ENCODE measurements at places on chromosomes 7 and 10.

DNA sequence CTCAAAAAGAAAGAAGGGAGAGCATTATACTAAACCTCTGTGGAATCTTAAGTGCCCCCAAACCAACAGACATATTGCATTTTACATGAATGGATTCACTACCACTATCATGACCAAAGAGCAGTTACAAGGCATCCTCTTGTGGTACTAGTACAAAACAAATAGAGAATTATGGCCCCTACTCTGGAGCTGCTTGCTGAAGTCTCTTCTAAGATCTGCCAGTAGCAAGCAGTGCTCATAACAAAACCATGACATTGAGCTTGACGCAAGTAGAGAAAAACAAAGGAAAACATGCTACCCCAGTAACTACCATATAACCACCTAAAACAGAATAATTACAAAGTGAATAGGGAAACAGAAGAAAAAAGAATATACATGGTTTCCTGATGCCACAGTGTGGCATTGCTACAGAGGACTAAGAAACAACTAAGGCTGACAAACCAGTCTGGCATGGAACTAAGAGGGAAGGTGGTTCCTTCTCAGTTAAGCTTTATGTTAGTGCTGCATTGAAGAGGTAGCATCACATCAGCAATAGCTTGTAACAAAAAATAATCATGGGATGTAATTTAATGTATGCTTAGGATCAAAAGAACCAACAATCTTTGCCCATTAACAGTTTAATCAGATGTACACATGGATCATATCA lies 150.2 kb upstream of the AGR3 start:
- DNase-seq: no peak

GRCh38 chr7:128309124-128309523 lies 34.6 kb downstream of the RBM28 start:
- DNase-seq: no peak

DNA sequence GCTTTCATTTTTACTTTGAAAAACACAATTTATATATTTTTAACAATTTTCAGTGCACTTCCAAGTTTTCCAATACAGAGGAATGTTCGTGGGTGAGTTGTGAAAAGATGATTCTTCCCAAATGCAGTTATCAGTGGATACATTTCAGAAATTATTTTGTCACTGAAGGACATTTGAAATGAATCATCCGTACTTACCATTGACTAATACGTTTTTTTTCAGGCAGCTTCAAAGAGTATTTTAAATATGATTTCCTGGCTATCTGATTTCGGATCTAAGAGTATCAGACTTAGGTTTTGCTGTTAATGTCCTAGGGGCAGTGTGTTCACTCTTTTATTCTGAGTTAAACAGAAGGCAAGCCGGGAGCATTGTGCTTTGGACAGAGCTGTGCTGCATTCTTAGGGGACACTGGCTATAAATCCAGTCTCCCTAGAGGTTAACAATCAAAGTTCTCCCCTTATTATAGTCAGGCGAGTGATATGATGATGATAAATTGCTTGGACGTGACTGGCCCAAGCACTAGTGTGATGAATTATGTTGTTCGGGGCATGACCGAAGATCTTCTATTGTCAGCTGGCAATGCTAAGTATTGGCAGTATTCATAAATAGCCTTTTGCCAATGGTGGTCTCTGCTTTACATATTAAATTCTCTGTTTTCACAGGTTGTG lies 4.5 kb downstream of the PTER start:
- DNase-seq: no peak

- DNase-seq: no peak
These were observed 51.2 kb upstream of the PRKG1 start for GRCh38 chr10:51022933-51023585.

DNA sequence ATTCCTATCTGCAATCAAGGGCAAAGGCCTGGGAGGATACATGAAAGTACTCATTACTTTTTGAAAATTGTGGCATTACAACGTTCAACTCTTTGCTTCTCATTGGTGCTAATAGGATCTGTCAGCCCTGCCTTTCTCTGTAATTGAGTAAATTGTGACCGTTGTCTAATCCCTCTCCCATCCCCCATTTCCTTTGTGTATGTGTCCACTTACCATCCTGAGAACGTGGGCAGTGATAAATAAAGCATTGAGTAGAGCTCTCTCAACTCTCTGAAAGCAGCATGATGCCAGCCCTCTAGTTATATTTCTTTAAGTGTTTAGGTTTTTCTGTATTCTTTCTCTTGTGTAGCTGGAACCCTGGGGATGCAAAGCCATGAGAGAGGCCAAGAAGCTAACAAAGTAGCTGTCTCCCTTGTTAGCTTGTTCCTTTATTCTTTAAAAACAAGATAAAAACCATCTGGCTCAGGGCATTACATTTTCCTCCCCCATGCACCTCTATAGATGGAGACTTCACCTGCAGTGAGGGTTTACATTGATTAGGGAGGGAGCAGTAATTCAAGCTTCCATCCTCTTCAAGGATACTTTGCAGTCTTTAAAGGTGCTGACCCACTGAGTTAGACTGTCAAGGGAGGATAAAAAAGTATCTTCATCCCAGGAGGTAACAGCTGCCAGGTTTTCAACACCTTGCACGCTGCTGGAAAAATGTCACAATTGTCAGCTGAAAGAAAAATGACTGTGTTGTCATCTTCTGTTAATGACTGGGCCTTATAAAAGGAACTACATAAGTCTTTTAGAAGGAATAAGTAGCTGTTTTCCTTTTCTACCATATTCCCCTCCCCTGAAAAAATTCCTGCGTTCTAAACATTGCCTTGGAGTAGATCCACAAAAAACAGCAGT lies 112.3 kb downstream of the BTRC start:
- no peak for DNase-seq

Data from activated CD4-positive, alpha-beta T cell treated with anti-CD3 and anti-CD28 coated beads, Interleukin-2, amount 50 U/mL, for 48 hours (primary cell).